ENCODE measurements at places on chromosomes 1 and 21.

DNA sequence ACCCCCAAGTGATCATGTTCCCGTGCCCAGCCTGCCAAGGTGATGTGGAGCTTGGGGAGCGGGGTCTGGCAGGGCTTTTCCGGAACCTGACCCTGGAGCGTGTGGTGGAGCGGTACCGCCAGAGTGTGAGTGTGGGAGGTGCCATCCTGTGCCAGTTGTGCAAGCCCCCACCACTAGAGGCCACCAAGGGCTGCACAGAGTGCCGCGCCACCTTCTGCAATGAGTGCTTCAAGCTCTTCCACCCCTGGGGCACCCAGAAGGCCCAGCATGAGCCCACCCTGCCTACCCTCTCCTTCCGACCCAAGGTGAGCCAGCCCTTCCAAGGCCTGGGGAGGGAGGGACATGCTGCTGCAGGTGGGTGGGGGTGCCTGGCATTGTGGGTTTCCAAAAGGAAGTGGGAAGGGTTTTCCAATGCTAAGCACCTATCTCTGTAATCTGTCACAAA lies 2.3 kb downstream of the TRIM46 start:
- DNase-seq: peak; percentile 18

DNA sequence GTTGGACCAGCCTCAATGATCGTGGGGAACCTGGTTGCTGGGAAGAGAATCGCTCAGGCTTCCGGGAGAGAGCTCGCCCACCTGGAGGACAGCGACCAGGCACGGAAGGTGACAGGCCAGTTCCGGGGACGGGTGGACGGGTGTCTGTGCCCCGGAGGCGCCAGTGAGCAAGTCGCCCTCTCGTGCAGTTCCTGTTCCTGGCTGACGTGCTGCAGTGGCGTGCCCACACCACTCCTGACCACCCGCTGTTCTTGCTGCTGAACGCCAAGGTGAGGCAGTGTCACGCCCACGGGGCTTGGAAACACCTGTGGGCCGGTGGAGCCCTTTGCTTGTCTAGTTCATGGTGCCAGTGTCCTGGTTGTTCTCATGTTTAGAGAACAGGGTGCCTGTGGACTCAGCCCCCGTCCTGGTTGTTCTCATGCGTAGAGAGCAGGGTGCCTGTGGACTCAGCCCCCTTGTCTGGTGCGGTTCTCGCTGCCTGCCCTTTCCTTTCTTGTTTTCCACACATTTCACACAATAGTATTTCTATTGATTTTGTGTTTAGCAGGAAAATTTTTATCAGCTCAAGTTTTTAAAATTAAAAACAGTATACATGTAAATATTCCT lies 53.1 kb downstream of the S100B start:
- DNase-seq: peak; percentile 48

DNA sequence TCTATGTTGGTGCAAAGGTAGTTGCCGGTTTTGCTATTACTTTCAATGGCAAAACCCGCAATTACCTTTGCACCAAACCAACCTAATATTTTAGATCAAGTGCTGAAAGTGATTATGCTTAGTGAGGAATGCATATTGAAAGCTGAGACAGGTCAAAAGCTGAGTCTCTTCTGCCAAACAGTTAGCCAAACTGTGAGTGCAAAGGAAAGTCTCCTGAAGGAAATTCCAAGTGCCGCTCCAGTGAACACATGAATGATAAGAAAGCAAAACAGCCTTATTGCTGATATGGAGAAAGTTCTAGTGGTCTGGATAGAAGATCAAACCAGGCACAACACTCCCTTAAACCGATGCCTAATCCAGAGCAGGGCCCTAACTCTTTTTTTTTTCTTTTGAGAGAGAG lies 83.1 kb upstream of the ERRFI1 start:
- DNase-seq: no peak

DNA sequence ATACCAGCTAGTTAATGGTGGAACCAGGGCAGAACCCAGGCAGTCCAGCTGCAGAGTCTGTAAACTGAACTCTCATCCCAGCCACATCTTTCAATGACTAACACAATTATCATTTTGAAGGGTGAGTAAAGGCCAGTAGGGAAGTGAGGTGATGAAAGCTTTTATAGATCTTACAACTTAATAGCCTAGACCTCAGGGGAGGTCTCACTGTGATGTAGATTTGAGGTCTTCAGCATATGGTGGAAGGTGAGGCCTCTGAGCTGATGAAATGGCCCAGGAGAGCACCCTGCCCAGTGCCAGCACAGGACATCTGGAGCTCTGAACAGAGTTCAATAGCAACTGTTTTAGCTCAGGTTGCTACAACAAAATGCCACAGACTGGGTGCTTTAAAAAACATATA lies 44.8 kb upstream of the POU2F1 start:
- DNase-seq: no peak

DNA sequence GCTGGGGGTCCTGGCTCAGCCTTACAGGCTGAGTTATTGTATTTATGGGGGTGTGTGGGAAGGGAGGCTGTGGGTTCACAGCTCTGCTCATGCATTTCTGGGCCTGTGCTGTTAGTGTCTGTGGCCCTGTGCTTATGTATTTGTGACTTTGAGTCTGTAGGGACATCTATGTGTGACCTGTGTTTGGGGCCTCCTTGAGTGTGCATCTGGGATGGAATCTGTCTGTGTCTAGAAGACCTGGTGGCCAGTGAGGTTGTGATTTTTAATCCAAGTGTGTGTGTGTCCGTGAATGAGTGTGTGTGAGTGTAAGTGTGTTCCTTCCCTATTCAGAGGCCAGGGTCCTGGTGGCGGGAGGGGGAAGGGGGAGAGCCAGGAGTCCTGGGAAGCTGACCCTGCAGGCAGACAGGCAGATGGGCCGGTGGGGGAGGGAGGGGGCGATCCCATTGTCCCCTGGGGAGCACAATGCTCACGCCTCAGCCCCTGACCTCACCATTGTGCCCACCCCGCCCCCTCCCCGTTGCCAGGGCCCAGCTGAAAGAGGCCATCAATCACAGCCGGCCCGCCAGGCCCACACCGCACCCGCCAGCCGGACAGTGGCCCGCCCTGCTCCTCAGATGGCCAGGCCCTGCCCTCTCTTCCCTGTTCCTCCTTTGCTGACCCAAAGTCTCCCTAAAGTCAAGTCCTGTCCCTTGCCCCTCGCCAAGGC lies 19.6 kb downstream of the SLC27A3 start:
- DNase-seq: no peak

DNA sequence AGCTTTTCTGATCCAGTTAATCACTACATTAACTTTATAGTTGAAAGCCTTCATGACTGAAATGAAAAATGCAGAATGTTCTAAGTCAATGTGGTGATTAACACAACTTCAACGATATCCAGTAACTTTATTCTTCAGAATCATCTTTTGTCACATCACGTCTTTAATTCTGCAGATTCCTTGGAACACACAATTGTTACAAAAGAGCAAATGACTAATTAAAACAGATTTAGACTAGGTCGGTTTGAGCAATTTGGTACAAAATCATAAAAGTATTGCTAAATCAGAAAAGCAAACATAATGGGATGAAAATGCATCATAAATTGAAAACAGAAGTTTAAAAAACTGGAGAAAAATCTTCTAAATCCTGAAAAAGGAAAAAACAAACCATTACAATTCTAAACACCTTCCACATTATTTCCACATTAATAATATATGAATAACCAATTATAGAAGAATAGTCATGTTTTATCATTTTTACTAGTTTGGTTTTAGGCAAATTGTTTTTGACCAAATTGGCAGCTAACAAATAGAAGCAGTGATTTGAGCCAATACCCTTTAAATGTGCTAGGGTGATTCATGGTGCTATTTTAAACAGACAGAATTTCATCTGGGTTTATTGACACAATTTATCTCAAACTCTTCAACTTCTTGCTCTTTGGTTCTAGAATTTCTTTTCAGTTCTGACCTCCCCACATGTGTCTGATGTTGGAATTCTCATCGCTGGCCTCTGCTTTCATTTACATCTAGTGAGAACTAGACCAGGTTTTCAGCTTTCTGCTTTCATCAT lies 468.1 kb upstream of the PTBP2 start:
- no peak for DNase-seq

DNA sequence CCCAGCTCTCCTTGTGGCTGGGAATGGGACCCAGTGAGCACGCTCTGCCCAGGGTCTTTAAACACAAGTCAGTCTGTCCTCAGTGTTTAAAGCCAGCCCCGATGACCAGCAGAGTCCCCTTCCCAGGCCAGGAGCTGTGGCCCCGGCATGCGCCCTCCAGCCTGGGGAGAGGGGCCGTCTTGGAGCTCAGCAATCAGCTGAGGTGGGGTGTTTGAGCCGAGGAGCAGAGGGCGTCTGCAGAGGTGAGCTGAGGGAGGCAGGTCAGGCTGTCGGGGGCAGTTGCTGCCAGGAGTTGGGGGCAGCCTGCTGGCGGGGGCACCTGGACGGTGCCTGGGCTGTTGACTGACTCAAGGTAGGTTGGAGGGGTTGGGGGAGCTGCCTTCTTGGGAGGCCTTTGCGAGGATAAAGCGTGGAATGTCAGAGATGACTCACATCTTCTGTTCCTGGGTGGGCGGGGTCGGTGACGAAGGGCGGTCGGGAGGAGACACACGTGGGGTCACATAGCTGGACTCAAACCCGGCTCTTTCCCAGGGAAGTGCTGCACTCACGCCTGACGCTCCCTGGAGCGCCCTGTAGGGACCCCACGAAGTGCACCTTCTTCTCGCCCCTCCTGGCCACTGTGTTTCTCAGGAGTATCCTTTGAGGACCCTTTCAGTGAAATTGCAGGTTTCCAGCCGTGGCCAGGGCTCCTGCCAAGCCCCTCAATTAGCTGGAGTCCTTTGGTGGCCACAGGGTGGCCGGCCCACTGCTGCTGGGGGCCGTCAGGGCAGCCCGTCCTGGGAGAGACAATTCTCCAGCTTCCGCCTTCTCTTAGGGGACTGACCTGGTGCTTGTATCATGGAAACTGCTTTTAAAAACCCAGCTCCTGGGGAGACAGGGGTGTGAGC lies 86.2 kb downstream of the SIK1 start:
- DNase-seq: no peak

DNA sequence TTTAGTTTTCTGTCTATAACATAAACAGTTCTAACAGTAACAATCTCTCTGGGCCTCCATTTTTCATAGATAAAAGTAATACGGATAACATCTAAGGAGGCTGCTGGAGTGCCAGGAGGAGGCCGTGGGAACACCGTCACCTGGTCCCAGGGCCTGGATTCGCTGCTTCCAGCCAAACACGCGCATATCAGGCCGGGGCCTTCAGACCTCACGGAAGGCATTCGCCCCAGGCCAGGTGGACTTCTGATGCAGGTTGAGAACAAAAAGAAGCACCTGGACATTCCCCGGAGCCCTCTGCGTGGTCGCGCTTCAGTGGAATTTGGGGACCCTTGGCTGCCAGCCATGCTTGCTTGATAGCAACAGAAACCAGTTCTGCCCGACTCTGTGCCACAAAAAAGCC lies 113.1 kb upstream of the GUCA2B start:
- DNase-seq: no peak

DNA sequence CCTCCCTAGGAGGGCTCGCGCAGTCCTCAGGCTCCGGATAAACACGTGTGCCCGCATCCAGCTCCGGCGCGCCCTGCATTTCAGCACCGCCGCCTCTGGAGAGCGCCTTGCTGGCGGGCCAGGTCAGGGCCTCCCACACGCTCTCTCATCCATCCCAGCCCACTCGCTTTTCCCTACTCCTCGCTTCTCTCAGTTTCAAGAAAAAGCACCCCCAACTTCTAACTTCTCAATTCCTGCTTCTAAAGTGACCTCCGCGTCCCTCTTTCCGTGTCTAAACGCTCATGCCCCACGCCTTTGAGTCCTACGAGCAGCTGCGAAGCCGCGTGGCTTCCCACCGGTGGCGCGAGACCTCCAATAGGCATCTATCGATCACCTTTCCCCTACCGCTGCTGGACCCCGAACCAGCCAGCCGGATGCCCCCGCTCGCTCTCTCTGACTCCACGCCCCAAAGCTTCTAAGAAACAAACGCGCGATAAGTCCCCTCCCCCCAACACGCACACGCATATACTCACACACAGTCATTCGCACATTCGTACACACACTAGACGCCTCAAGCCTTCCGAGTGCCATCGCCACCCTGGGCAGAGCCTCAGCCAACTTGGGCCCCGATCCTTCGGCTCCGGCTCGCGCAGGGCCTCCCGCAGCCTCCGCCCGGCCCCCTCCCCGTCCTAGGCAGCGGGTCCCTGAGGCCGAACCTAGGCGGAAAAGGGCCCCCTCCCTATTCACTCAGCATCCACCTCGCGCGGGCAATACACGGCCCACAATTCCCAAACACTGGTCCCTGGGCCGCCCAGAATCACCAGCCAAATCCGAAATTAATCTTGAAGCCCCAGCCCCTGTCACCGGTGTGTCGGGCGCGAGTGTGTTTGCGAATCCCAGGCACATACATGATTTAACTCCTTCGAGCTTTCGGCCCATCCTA lies 1.1 kb downstream of the NMNAT2 start:
- no peak for DNase-seq

All from CD4-positive, alpha-beta T cell treated with Interleukin-4 for 4 hours (primary cell).